ENCODE measurements at places on chromosomes 2 and 18. TPM values are rescaled to one million over a fixed set of nuclear protein-coding genes. Genes with fewer than 3 reads are reported as not detected.

RABL2A gene
- 39.8 TPM for total RNA-seq

SEPTIN2 gene
- total RNA-seq = 755 TPM

DNA sequence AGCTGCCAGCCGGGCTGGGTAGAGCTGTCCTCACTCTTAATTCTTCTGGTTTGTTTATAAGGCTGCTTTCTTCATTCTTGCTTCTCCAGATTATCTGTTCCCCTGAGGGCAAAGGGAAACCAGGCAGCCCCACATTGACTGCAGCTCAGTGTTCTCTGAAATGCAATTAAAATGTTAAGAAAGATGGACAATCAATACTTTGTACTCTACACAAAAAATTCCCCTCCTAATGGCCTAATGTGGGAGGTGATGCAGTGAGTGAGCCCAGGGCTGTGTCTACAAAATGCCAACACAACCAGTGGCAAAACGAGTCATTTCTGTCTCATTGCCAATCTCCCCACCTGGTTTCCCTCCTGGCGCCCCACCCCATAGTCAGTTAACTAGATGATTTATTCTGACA, 541.7 kb upstream of the RAB6C start:
- H3K27ac ChIP-seq = no peak overlapping the region
- no peaks in the 10 kb centered on the region for H3K4me1 ChIP-seq
- DNase-seq = no peak
- H3K27me3 ChIP-seq = no peaks in the 10 kb centered on the region
- H3K36me3 ChIP-seq = no peaks in the 10 kb centered on the region

DNA sequence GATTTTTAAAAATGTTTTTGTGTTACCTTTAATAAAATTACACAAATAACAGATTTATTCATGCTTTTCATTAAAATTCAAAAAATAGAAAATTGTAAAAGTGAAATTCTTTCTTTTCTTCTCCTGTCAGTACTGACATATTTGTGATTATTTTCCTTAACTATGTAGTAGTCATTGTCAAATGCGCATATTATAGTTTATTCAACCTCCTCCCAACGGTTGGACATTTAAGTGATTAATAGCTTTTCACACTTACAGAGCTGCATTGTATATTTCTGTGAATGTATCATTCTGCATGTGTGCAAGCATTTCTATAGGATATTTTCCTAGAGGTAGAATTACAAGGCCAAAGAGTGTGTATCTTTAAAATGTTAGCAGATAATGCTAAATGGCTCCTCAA, 259.2 kb downstream of the SH3BP4 start:
- H3K4me3 ChIP-seq = no peak overlapping the region
- no peak for DNase-seq
- H3K27me3 ChIP-seq = no peaks in the 10 kb centered on the region
- H3K4me1 ChIP-seq = no peaks in the 10 kb centered on the region
- H3K27ac ChIP-seq = no peak overlapping the region

DNA sequence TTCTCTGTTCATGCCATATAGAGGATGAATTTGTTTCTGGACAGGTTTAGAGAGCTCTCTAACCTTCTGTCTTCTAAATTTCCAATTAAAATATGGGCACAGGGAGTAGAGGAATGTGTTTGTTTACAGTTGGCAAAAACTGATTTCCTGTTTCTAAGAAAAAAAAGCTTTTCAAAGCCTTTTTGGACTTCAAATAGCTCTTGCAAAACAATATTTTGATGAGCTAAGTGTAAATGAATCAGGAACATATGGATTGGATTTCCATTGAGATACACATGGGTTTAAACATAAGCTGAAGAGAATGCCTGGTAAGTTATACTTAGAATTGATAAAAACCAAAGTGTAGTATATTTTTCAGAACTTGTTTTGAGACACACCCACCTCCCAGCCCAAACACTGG, 677.5 kb downstream of the NYAP2 start:
- no peak overlapping the region for H3K4me3 ChIP-seq
- H3K27ac ChIP-seq = no peak overlapping the region
- no peak for DNase-seq
- peaks cover 3% of the 10 kb centered on the region for H3K4me1 ChIP-seq
- H3K36me3 ChIP-seq = no peaks in the 10 kb centered on the region

GRCh38 chr2:200159829-200160781, 146.4 kb upstream of the SPATS2L start:
- peaks cover 5% of the 10 kb centered on the region for H3K4me1 ChIP-seq
- no peaks in the 10 kb centered on the region for H3K36me3 ChIP-seq
- no peak overlapping the region for H3K4me3 ChIP-seq
- no peak for DNase-seq
- H3K27ac ChIP-seq = no peak overlapping the region

DNA sequence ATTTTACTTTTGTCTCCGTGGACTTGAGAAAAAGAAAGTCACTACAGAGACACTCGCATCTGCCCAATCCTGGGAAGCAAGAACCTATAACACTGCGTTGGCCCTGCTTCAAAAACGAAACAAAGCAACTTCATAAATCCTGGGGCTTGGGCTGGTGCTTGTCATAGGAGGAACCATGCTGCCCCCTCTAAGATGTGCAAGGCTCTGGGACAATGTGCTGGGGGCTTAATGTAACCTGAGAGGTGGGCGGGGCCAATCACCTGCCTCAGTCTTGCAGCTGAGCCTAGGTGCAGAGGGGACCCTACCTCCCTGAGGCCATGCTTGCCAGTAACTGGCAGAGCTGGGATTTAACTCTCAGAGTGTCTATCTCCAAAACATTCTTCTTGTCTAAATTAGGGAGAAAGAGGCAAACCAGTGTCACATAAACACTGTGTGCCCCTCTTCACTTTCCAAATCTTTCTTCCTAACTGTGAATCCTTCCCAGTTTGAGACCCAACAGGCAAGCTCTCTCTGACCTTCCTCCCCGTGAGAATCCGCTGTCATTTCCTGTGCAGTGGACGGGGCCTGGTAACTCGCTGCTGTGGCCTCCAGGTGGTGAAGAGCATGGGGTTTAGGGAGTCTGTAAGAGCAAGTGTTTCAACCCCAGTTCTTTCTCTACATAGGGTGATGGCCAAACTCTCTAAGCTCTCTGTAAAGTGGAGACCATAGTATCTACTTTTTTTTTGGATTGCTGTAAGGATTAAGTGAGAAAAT, 115.1 kb downstream of the ACKR3 start:
- DNase-seq = no peak
- H3K27ac ChIP-seq = no peak overlapping the region
- H3K4me3 ChIP-seq = no peak overlapping the region
- no peaks in the 10 kb centered on the region for H3K27me3 ChIP-seq
- no peaks in the 10 kb centered on the region for H3K4me1 ChIP-seq
- H3K36me3 ChIP-seq = no peaks in the 10 kb centered on the region

Data from lung (tissue), 17 donors.